Cerebellum (tissue), 4 donors: ENCODE measurements at places on chromosomes 2 and 18. TPM values are rescaled to one million over a fixed set of nuclear protein-coding genes. Genes with fewer than 3 reads are reported as not detected.

The POU3F3 gene
- 30.7 TPM for total RNA-seq

The IL36RN gene
- not detected for total RNA-seq

The ZC3H6 gene
- 25.8 TPM for total RNA-seq

The ENOSF1 gene
- 17.5 TPM for total RNA-seq

DNA sequence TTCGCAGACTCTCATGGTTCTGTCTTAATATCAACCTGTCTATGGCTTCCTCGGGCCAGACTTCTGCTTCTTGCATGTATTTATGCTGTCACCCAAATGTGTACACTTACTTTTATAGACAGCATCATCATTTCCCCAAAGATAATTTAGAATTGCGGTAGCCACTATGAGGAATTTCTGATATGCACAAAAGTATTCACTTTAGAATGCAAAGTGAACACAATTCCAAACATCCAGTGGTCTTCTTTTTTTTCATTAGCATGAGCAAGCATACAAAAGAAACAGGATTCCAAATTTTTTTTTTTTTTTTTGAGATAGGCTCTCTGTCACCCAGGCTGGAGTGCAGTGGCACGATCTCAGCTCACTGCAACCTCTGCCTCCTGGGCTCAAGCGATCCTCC lies 21.0 kb upstream of the MCFD2 start:
- no peak for DNase-seq

The GCKR gene
- total RNA-seq: 0.54 TPM

DNA sequence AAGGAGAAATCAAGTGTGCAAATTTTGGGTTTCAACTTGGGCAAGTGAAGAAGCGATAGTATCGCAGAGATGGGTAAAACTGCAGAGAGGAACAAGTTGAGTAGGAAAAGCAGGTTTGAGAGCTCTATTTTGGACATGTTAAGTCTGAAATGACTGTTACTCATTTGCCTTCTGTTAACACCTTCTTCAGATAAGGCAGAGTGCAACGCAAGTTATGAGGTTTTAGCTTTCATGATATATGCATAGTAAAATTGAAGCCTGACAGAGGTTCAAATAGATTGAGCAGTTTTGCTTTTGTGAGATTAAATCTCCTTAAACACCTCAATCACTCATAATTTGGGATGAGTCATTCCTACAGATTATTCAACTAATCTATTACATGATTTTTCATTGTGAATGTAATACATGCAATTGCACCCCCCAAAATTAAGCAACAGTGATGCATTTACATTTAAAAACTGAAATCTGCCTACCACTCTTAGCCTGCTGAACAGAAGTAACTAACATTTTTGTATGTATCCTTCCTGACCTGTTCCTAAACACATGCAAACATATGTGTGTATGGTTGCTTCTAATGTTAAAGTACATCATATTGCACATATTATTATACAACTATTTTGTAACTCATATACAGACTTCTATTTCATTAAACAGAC lies 575.4 kb downstream of the ARHGAP15 start:
- no peak for DNase-seq

- DNase-seq: no peak
Observed at GRCh38 chr2:43890855-43891254, 52.1 kb downstream of the ABCG8 start.

DNA sequence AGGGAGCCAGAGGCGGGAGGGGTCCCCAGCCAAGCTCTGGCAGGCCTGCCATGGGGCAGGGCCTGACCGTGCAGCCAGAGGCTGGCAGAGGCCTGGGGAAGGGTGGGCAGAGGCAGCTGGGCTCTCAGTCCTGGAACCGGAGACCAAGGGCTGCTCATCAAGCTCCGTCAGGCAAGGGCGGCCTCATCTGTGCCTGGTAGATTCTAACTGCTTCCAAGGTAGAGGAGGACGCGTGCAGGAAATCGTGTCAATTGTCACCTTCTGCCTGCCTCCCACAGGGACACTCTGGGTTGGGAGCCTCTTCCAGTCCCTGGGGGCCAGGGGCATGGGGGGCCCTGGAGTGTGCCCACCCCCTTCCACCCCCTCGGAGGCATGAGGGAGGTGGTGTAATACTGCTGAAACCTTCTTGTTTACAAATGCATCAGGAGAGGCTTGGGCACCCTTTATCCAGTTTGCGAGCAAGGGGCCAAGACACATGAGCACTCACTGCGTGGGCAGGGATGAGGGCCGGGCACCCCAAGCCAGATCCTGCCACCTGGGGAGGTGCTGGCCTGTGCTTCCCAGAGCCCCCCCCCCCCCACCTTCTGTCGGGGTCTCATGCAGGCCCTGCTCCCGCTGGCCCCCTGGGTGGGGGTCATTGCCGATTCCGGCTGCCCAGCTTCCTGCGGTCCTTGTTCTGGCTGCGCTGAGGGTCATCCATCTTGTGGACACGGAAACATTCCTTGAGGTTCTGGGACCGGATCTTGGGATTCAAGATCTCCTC lies 9.0 kb downstream of the SNORC start:
- no peak for DNase-seq

DNA sequence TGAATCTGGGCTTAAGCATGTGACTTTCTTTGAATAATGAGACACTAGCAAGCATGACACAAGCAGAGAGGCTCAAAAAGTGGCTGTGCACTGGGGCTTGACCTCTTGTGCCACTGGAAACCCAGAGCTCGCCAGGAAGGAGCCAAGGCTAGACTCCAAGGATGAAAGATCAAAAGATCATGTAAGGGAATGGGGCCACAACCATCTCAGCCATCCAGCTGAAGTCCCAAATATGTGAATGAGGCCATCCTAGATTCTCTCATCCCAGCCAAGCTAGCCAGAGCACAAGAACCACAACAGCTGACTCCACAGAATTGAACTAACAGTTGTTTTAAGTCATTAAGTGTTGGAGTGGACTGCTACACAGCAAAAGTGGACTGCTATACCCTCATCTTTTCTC lies 288.1 kb downstream of the CCDC178 start:
- no peak for DNase-seq

GRCh38 chr18:3340015-3340681 lies 78.2 kb downstream of the MYL12B start:
- DNase-seq: no peak

DNA sequence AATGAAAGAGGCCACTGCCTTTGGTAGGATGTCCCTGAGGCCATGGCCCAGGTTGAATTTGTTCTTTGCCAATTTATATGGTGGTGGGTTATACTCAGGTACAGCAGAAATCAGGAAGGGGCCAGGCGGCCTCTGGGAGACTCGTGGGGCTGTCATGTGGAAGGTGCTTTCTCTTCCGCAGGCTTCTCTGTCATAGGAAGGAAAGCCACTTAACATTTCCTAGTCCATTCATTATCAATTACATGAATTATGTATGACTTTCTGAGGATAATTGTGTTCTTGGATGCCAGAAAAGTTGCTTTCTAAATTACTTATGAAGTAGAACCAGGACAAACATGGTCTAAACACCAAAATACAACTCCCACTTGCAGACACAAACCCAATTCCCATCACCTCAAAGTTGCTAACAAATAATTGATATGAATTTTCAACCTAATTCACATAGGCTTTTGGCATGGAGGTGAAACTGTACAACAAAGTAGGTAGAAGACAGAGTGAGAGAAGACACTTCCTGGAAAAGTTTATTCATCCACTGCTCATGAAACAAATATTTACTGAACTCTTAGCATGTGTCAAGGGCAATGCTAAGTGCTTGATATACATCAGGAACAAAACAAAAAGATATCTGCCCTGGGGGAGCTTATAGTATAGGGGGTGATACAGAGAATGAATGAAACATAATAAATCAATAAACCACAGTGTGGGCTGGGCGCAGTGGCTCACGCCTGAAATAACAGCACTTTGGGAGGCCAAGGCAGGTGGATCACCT lies 50.5 kb upstream of the CHMP1B start:
- no peak for DNase-seq

- DNase-seq: no peak
Observed at GRCh38 chr2:10504370-10504993, 56.4 kb upstream of the ODC1 start.

GRCh38 chr2:203900253-203900652 lies 32.7 kb downstream of the CTLA4 start:
- DNase-seq: no peak

DNA sequence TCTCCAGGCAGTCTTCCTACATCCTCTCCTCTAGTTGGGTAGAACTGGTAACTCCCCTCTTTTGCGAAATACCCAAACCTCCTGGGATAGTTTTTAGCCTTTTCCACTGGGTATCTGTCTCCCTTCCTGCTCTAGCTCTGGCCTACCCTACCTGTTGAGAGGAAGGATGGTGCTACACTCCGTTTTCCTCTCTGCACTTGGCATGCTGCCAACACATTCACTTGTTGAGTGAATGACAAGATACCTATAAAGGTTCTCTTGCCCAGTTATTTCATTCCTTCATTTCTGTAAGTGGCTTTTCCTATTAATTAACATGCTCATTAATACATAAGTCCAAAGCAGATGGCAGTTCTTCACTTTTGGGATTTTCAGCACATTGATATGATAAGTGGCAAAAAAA lies 293.8 kb downstream of the CNTNAP5 start:
- DNase-seq: no peak

- DNase-seq: no peak
Observed at GRCh38 chr18:11880586-11881304, 27.4 kb downstream of the MPPE1 start.

The DLGAP1 gene
- total RNA-seq: 78.1 TPM

DNA sequence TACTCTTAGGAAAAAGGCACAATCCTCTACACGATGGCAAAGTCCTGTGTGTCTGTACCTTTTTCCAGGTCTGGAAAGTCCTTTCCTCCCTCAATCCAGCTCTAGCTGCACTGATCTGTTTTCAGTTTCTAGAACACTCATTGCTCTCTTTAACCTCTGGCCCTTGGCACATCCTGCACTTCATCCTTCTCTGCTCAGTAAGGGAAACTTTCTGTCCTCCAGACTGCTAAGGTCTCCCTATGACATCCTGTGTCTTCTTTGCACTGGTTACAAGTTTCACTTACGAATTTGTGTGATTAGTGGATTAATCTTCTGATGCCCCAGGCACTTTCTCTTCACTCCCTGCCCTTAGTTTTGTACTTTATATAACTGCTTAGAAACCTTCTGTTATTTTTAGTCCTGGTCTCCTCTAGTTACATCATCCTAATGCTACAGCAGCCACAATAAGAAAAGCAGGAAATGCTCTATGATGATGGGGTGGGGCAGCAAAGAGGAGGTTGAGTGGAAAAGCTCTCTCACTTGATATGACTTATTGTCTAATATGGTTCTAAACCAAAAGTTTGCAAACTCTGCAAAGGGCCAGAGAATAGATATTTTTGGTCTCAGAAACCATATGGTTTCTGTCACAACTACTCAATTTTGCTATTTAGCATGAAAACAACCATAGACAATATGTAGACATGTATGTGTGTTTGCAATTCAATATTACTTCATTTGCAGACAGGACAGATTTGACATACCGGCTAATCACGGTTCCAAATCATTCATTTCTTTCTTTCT lies 568.2 kb downstream of the THSD7B start:
- DNase-seq: no peak

GRCh38 chr18:13369756-13370510 lies 151.4 kb downstream of the LDLRAD4 start:
- no peak for DNase-seq

GRCh38 chr2:22273853-22274252 lies 1111.1 kb upstream of the KLHL29 start:
- DNase-seq: no peak

- DNase-seq: no peak
Observed at GRCh38 chr2:217077831-217078407, 218.1 kb upstream of the TNP1 start.

GRCh38 chr2:64910972-64911433 lies 78.2 kb upstream of the SLC1A4 start:
- DNase-seq: no peak

GRCh38 chr2:192307530-192307929 lies 112.8 kb upstream of the TMEFF2 start:
- DNase-seq: no peak

The C2orf42 gene
- 20.4 TPM for total RNA-seq

DNA sequence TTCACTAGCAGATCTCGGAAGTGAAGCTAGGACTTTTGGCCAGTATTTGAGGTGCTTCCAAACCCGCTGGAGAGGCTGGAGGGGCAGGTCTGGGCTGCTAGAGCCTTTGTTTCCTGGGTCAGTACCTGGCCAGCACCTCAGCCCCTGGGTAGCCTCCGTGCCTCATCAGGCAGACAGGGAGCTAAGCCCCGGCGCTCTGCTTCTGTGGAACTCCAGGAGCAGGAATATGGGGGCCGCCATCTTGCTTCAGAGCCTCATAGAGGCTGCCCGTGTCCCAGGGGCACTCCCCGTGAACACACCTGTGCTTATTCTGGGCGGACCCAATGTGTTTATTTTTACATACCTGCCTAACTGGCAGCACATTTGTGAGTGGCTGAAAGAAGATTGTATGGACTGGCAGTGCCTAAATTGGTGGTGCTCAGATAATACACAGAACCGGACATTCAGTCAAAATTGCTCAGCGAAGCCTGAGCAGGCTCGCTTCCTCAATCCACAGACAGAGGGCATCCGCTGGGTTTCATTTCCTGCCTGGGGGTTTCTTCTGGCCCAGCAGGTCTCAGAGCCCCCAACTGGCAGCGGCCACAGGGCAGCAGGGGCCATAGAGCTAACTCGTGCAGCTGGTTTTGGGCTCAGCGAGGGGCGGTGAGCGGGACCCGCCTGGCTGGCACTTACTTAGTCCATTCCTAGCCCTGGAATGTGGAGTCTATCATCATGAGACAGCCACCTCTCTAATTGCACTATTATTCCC lies 176.8 kb upstream of the ALKAL2 start:
- no peak for DNase-seq

The TEX44 gene
- total RNA-seq: not detected

- no peak for DNase-seq
Observed at GRCh38 chr2:228107846-228108245, 73.6 kb downstream of the SPHKAP start.

DNA sequence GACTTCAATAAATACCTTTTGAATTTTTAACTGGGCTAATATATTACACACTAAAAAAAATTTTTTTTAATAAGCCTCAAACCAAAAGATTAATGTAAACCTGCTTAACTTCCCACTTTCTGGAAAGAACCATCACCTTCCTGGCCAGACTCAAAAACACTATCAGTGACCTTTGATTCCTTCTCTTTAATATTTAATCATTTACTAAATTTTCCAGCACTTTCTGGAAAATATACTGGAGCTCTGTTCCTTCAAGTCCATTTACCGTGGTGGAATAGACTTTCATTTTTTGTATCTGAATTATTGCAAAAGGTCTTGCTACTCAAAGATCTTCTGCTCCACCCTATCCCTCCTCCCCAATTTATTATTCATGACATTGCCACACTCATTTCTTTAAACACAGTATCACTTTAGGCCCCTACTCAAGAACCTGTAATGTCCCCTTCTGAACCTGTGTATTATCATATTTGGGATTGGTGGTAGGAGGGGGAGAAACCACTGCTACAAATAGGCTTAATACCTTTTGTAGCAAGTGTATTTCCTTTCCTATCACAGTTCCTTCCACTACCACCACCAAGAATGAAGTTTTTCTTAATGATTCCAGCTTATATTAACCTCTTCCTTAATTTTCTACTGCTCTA lies 7.4 kb downstream of the PPP4R3B start:
- DNase-seq: no peak

The WBP1 gene
- total RNA-seq: 27.3 TPM

DNA sequence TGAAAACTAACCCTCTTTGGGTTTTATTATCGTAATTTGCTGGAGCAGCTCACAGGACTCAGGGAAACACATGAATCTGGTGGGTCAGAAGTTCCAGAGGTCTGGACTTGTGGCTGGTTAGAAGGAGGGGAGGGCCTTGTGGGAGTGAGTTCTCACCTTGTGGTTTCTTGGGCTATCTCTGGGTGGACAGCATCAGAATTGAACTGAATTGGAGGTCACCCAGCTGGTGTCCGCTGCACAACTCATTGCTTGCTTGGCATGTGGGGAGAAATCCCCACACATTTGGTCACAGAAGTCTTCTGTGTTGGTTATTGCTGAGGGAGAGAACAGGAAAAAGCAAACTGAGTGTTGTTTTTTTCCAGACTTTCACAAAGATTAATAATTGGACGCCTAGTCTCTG lies 27.5 kb downstream of the ZNF892 start:
- DNase-seq: no peak
